ENCODE measurements at places on chromosomes 1 and 21.

- DNase-seq, result no peak
Observed at GRCh38 chr1:91894036-91894761, 8.2 kb upstream of the TGFBR3 start.

- DNase-seq, result peak; percentile 24
Observed at GRCh38 chr1:23403038-23403336, 21.6 kb downstream of the TCEA3 start.

- DNase-seq, result no peak
Observed at GRCh38 chr1:73593364-73593763, 604.6 kb downstream of the LRRIQ3 start.

DNA sequence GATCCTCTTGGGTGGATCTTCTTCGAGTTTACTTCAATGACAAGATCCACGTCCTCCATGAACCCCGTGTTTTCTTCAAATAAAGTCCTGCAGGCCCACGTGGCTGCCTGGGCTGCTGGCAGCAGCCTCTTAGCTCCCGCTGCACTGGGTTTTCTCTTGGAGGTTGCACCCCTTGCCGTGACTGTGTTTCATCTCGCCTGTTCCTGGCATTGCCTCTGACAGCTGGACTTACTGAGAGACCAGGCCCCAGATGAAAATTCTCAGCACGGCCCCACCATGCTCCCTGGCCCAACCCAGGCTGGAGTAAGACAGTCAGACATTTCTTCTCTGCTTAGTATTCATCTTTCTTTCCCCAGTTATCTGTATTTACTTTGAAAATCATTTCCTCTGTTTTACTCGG, 274.8 kb upstream of the RUNX1 start:
- no peak for DNase-seq
